ENCODE measurements at places on chromosomes 6 and 20. TPM values are rescaled to one million over a fixed set of nuclear protein-coding genes. Genes with fewer than 3 reads are reported as not detected.

The FITM2 gene
- 7.9 TPM for polyA plus RNA-seq

The CDSN gene
- polyA plus RNA-seq = not detected

GRCh38 chr20:30598460-30599230 lies 658.8 kb upstream of the DEFB115 start:
- no peak for DNase-seq

- no peak for DNase-seq
These were observed 3.0 kb downstream of the ENPP3 start for GRCh38 chr6:131640100-131640499.

DNA sequence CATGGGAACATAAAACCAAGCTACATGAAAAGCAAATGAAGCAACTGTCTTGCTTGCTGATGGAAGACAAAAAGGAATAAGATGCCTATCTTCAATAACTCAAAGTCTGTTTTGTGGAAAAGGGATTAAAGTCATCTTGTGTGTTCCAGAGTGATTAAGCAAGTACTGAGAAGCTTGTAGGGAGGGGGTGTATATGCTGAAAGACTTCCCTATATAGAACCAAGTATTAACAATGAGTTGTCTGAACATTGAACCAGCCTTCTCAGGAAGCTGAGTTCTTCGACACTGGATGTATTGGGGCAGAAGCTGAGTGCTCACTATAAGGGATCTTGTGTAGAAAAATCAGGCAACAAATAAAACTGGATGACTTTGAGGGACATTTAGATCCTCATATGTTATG lies 451.8 kb downstream of the CD83 start:
- DNase-seq = no peak

All from muscle of back (tissue), 13 donors.